Panc1 (cell line): ENCODE measurements at places on chromosomes 4 and X.

- no peak for DNase-seq
Observed at GRCh38 chr4:85005865-85006377, 39.4 kb upstream of the WDFY3 start.

DNA sequence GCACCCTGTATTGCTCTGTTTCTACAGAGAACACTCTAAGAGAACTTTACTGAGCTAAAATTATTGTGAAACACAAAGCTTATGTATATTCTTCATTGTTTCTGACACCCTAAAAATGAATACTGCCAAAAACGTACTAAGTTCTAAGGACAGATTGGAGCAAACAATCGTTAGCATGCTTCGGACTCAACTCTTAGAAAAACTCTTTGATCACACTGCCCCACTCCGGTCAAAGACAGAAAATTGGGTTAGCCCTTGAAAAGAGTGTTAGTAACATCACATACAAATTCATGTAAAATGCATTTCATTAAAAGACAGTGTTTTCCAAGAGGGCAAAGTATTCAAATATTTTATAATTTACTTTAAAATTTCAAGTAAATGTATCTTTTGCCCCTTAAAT lies 177.4 kb downstream of the DCHS2 start:
- peak; percentile 17 for DNase-seq

- DNase-seq: no peak
Observed at GRCh38 chr4:181911420-181911819, 331.8 kb upstream of the TENM3 start.

DNA sequence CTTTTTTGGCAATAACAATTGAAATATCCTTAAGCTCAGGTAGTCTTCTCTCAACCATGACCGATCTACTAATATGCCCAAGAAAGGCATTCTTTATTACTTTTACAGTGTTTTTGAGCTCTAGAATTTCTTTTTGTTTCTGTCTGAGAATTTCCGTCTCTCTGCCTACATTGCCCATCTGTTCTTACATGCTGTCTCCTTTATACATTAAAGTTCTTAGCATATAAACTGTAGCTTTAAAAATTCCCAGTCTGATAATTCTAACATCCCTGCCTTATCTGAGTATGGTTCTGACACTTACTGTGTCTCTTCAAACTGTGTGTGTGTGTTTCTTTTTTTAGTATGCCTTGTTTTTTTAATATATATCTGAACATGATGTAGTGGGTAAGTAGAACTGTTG lies 658.1 kb downstream of the GRID2 start:
- DNase-seq: no peak

GRCh38 chr4:29311247-29311646 lies 1408.9 kb upstream of the PCDH7 start:
- DNase-seq: no peak

GRCh38 chr4:76879731-76880364 lies 18.1 kb downstream of the SOWAHB start:
- no peak for DNase-seq

- no peak for DNase-seq
Observed at GRCh38 chr4:77451530-77451929, 154.1 kb upstream of the CXCL13 start.

GRCh38 chr4:11632483-11632882 lies 203.8 kb upstream of the HS3ST1 start:
- no peak for DNase-seq

- no peak for DNase-seq
Observed at GRCh38 chr4:96593422-96593821, 753.5 kb downstream of the PDHA2 start.

- no peak for DNase-seq
Observed at GRCh38 chr4:15158406-15159091, 156.3 kb downstream of the CPEB2 start.

DNA sequence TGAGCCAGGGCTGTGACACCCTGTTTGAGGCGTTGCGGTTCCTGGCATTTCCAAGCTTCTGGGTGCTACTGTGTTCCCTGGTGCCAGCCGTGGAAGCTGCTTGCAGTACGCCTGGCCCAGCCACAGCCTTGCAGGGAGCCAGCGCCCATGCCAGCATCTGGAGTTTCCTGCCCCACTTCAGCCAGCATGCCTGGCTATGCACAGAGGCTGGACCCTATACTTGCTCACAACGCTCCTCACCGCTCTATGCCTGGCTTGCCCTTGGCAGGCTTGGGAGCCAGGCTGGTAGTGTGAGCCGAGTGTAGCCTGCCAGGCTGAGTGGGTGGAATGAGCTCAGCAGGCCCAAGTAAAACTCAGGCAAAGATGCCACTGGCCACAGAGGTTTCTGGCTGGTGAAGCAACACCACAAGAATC lies 22.4 kb downstream of the PRRG1 start:
- no peak for DNase-seq

DNA sequence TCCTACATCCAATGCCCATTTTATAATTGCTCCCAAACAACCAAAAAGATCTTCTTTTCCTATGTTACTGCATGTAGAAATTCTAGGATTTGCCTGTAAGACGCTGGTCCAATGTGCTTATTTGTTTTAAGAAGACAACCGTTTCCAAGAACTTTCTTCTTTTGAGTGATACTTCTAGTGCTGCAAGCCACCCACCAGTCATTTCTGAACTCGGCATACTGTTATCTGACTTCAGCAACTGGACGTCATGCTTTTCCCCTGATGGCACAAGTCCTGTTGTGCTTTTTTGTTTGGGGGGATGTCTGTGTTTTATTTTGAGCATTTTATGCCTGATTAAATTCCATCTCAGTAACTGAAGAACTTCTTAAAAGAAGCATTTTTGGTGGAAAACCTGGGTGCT lies 16.0 kb upstream of the RAP1GDS1 start:
- DNase-seq: no peak

DNA sequence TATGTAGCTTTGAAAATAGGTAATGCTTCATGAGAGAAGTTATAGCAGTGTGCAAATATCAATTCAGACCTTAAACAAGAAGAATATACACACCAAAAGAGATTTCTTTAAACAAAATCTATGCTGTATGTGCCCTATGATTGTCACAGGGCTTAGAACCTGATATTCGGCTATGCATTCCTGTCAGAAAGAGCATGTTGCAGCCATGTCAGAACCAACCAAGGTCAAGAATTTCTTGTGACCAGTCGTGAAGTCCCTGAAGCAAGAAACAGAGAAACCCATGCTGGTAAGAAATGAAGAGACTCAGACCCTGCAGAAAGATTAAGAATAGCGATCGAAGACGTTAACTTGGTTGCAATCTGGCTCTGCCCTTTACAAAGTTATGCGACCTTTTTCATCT lies 210.3 kb upstream of the SPIN4 start:
- DNase-seq: no peak

- DNase-seq: no peak
Observed at GRCh38 chrX:98795636-98796035, 1614.4 kb downstream of the PCDH19 start.

DNA sequence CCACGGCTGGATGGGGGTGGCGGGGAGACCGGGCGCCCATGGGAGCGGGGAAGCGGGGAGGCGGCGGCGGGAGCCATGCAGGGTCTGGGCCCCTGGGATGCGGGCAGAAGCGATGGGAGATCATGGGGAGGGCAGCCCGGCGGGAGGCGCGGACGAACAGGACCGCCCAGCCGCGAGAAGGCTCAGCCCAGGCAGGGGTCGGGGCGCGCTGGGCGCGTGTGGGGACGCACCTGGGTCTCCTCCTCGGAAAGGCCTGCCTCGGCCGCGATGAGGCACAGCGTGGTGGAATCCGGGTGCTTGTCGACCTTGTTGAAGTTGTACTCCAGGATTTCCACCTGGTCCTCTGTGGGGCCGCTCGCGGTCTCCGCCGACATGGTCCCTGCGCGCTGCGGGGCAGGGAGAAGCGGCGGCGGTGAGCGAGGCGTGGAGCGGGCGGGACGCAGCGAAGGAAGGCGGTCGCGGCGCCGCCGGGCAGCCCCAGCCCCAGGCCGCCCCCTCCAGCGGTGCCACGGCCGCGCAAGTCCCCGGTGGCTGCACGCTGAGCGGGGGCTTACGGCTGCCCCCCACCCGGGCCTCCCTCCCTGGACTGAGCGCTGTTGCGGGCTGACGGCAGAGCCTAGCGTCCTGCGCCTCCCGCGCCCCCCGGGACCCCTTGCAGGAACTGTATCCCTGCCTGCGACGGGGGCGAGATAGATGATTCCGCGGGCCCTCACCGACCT lies 25.3 kb downstream of the HOPX start:
- no peak for DNase-seq

DNA sequence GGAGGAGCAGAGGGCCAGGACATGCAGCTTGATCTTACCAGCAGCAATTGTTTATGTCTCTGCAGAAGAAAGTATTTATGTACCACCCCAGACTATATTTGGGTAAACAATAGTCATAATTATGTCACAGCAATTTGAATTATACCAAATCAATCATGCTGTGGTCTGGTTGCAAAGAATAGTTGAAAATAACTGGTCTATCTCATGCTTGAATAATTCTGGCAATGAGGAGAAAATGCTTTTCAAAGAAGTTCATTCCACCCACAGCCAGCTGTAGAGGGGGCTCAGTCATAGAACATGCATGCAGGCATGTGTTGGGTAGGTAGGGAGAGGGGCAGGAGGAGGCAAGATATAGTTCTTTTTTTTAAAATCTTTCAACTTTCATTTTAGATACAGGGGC lies 399.2 kb downstream of the IL15 start:
- no peak for DNase-seq

DNA sequence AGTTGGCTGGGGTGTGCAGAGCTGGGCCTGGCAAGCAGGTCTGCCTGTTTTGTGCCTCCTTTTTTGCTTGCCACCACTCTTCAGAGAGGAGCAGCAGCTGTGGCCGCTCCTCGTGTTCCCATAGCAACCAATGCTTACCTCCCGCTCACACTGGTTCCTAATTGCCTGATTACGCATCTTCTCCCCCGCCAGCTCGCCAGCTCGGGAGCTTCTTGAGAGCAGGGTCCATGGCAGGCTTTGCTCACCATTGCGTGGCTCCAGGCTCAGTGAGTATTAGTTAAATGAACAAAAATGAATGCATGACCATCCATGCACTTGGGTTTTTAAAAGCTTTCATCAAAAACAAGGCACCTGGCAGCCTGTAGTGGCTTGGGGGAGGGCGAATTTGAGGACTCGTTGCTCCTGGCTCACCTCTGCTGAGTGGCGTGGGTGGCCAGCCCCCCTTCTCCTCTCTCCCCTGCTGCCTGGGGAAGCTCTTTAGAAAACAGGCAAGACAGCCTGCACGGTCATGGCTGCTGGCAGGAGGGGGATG lies 14.2 kb upstream of the PJA1 start:
- no peak for DNase-seq

GRCh38 chr4:86233681-86234080 lies 126.2 kb downstream of the MAPK10 start:
- DNase-seq: no peak

DNA sequence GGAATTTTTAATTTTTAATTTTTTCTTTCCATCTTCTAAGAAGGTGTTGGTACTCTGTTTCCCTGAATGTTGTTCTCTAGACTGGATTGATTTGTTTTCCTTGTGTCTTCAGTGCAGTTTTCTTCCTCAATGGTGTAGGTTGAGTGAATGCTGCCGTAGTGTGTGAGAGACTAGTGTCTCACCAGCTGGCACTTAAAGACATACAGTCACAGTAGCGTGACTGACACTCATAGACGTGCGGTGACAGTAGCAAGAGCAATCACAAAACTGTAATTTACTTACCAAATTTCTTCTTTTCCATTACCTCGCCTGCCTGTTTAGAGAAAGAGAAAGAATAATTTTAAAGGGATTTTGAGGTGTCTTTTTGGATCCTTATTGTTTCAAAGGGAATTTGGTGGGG lies 21.4 kb upstream of the PGM2 start:
- no peak for DNase-seq

- DNase-seq: no peak
Observed at GRCh38 chr4:108693211-108693610, 42.8 kb downstream of the OSTC start.

- no peak for DNase-seq
Observed at GRCh38 chrX:124127496-124127895, 166.0 kb downstream of the STAG2 start.

GRCh38 chr4:127249767-127250108 lies 383.0 kb upstream of the INTU start:
- no peak for DNase-seq

DNA sequence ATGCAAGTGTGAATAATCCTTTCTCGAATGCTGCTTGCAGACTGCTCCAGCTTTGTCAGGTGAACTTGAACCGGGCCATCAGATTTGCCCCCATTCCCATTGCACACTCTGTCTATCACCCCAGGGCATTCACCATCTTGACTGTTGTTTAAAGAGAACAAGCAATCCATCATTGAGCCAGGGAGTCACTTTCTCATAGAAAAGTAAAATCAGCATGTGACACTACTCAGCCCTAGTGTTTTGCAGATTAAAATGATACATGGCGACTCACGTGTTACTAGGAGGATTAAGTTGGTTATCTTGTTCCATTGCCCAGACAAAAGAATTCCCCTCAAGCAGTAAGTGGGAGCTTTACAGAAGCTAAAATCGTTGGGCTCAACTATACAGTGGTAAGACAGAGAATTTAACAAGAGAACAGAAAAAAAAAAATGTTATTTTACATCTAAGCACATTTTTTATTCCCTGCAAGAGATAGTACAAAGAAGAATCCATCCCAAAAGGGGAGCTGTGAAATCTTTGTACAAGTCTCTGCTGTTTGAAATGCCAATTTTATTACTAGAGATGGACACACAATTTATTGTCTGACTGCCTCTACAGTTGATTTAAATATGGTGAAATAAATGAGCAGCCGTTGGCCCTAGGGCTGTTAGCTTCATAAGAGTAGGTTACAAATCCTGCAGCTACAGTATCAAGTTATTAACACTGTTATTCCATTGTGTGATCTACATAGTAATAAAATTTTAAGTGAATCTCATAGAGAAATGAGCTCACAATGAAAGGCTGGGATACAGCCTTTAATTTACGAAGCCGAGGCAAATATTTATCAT lies 67.5 kb downstream of the NEUROG2 start:
- DNase-seq: no peak

- DNase-seq: no peak
Observed at GRCh38 chrX:66164470-66164869, 423 bp downstream of the HEPH start.

- DNase-seq: no peak
Observed at GRCh38 chr4:18397681-18398390, 376.3 kb upstream of the LCORL start.

DNA sequence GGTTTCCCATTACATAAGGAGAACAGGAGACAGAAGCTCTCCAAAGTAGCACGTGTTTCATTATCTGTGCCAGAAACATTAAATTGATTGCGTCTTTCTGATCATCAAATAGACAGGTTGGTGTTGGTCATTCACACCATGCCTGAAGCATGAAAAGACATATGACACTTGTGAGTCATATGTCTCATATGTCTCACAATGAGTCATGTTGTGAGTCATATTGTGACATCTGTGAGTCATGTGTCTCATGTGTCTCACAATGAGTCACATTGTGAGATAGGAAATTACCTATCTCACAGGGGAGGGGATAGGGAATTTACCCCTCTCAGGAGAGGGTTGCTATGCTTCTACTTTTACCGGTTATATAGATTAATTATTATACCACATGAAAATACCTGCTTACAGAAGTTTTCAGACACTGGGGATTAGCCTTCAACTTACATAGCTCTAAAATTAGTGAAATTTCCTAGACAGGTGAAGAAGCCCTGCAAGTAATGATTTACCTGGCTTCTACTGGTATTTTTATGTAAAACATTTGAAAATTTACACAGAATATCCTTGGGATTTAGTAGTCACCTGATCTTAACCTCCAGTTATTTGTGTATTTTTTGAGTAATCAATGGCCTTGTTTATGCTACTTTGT lies 80.8 kb downstream of the NPFFR2 start:
- DNase-seq: peak; percentile 20
